ENCODE measurements at places on chromosomes 16 and 17.

GRCh38 chr17:16286947-16287562 is 66.2 kb downstream of the CENPV start:
- DNase-seq = no peak

- DNase-seq = no peak
Observed at GRCh38 chr17:1003633-1003971, 6.7 kb downstream of the TIMM22 start.

DNA sequence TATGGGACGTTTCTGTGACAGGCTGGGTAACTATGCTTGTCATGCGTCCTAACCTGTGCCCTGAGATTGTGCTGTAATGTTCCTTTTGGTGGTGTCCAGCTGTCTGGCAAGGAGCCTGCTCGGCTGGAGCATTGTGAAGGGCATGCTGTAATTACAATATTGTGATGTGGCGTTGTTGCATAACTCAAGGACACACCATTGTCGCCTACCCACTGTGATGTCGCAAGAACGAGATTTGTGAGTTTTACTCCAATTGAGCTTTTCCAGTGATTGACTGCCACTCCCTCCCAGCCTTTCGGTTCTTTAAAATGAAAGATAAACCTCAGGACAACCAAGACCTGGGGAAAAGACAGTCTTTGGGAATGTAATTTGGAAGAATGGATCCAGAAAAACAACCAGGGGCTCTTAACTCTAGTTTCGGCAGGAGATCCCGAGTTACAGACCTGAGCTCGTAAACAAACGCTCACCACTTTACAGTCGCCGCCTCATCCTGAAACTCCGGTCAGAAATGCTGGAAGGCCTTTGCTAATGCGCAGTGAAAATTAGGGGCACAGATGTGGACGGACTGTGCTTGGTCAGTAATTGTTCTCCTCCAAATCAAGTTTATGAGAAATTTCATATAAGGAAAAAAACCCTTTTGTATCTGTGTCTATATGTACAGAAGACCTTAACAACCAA is 1.3 kb downstream of the ZNF750 start:
- DNase-seq = no peak

DNA sequence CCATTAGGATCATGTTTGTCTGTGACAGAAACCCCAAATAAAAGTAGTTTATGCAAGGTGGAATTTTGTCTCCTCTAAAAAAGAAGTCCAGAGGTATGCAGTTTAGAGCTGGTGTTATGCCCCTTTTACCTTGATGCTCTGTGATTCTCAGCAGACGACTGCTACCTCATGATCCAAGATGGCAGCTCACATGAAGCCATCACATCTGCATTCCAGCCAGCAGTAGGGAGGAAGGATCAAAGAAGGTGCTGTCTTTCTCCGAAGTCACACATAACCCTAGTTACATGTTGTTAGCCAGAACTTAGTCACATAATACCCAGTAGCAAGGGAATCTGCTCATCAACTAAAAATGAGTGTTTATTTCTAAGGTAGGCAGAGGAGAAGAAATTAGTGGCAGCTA is 135.7 kb upstream of the HS3ST2 start:
- no peak for DNase-seq

DNA sequence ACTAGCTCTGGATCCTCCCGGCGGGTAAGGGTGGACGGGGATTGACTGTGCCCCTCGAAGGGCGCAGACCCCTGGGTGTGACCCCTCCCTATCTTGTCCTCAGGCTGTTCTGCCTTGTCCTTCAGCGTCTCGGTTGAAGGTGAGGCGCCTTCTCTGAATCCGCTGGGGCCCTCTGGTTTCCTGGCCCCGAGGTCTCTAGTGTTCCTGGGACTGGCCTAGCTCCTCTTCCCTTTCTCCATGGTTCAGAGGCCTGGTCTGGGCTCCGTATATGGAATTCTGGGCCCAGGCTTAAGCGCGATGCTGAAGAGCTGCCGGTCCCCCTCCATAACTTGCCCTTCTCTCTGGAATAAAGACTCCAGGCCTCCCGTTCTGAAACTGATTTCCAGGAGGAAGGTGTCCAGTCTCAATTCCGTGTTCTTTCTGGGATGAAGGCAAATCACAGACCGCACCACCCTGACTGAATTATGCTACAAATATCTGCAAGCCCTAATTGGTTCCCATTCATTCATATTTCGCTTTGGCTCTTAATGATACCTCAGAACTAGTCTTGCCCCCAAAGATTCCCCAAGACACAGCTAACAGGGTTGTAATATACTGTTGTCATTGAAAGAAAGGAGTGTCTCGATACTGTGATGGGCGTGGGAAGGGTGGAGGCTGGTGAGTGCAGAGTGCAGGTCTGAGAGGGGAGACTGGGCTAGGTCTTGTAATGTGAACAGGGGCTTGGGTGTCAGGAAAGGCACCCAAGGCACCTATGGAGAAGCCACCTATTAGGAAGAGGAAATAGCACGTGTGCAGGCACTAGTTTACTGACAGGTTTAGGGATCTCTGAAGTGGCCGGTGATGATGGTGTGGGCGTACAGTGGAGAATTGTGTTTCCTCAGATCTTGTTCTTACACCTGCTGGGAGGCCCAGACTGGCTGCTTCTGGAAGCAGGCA is 851 bp downstream of the EDC4 start:
- DNase-seq = no peak

Data from mesendoderm (in vitro differentiated cells).